ENCODE measurements at places on chromosomes 2 and 18.

GRCh38 chr2:30293303-30293921, 62.1 kb downstream of the LBH start:
- DNase-seq = no peak

- peak; percentile 65 for DNase-seq
Observed at GRCh38 chr2:70946832-70947442, 11.2 kb downstream of the ATP6V1B1 start.

DNA sequence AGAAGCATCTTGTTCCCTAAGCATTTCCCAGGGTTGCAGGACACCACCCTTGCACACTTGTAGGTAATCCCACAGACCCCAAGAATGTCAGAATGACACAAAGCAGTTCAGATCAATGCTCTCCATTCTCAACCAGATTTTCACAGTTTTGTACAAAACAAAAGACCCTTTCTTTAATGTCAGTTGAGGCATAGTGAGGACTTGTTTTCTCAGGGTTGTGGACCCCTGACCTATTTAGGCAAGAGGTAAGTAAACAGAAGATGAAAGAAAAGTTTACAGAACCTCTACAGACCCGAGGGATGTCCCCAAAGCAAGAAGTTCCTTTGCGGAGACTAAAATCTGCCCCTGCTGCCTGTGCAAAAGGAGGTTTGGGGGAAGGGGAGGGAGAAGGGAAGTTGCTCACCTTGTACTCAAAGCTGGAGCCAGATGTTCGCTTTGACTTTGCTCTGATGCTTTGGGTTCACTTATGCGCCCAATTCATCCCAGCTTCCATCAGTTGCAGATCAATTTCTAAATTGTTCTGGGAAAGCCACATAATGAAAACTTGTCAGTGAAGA, 635.4 kb downstream of the EPHA4 start:
- no peak for DNase-seq

GRCh38 chr2:145283131-145283530, 763.2 kb upstream of the ZEB2 start:
- DNase-seq = no peak

DNA sequence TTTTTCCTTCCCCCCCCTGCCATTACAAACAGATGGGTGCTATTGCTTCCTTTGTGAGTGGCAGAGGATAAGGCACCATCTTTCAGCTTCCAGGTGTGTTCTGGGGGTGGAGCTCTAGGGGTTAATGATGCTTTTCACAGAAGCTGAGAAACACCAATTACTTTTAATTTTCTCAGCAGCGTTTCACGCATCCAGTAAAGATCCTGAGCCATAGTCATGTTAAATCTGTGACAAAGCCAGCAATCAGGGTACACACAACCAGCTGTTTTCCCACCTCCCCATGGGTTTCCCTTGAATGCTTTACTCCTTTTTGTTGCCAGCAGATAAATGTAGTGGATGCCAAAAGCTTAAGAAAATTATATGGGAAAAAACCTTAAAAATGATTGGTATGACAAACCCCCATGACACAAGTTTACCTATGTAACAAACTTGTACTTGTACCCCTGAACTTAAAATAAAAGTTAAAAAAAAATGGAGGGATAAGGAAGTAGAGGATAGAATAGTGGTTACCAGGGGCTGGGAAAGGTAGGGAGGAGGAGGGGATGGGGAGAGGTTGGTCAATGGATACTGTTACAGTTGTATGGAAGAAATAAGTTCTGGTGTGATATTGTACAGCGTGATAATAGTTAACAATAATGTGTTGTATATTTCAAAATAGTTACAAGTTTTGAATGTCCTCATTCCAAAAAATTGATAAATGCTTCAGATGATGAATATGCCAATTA, 70.0 kb downstream of the ACOXL start:
- DNase-seq = no peak

DNA sequence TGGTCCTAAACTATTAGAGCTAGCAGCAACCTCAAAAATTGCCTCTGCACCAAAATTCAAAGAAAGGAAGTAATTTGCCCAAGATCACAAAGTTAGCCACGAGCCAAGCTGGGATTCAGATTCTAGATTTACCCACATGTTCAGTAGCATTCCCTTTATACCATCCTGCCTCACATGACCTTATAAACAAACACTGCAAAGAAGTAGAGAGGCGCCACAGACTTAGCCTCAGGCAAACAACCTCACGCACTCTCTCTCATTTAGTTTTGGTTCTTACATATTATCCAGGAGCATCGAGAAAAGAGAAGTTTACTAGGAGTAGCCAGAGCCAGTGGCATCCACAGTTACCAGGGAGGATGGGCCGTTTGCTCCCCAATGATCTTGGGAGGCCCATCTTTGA, 226.6 kb downstream of the OSR1 start:
- no peak for DNase-seq

DNA sequence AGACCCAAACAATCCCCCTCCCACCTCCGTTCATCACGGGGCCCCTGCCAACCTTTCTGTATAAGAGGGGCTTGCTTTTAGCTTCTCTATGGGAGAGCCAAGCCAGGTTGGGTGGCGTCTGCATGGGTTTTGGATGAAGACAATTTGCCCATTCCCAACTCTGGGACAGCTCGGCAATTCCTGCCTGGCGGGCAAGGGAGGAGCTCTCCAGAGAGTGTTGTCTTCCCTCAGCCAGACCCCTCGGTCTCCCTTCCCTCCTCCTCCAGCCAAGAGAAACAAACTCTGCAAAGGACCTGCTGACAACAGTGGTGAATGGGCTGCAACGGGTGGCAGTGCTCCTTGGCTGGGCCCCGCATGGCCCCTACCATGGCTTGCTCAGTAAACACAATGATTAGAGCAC, 267.2 kb upstream of the HDAC4 start:
- DNase-seq = no peak

GRCh38 chr18:7545734-7546133, 21.4 kb upstream of the PTPRM start:
- DNase-seq = no peak

GRCh38 chr2:14428056-14428455, 204.5 kb upstream of the LRATD1 start:
- no peak for DNase-seq

GRCh38 chr18:49690312-49690711, 123.0 kb downstream of the ACAA2 start:
- DNase-seq = no peak

DNA sequence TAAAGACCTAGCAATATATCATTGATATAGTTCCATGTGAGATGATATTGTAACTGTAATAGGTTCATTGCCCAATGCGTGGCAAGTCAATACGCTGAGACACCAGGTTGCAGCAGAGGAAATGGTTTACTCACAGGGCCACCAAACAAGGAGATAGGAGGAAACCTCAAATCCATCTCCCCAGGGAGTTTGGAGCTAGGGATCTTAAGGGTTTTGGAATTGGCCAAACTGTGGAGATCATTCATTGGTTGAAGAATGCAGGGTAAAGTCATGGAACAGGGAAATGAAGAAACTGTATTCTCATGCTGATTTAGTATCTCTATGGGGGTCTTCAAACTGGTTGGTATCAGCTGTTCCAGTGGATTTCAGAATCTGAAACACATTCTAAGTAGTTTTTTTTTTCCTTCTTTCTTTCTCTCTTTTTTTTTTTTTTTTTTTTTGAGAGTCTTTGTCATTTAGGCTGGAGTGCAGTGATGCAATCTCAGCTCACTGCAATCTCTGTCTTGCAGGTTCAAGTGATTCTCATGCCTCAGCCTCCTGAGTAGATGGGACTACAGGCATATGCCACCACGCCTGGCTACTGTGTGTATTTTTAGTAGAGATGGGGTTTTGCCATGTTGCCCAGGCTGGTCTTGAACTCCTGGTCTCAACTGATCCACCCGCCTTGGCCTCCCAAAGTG, 30.7 kb upstream of the PPM1B start:
- no peak for DNase-seq

GRCh38 chr2:84674586-84674985, 158.3 kb downstream of the DNAH6 start:
- no peak for DNase-seq

GRCh38 chr2:79831961-79832360, 319.1 kb downstream of the CTNNA2 start:
- no peak for DNase-seq

DNA sequence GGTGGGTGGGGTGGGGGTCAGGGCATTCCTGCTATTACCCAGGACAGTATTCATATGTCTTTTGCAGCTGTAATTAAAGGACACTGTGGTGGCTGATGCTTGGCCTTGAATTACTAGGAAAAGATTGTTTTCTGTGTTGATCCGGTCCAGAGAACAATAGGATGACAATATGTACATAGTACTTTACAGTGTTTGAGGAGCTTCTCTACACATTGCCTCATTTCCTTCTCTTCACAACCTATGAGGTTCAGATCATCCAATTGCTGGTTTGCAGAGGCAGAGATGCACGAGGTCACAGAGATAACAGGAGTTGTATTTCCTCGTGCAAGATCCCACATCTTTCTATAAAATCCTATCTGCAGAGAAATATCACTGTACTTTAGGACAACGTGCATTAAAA, 119.5 kb downstream of the LIPG start:
- no peak for DNase-seq

DNA sequence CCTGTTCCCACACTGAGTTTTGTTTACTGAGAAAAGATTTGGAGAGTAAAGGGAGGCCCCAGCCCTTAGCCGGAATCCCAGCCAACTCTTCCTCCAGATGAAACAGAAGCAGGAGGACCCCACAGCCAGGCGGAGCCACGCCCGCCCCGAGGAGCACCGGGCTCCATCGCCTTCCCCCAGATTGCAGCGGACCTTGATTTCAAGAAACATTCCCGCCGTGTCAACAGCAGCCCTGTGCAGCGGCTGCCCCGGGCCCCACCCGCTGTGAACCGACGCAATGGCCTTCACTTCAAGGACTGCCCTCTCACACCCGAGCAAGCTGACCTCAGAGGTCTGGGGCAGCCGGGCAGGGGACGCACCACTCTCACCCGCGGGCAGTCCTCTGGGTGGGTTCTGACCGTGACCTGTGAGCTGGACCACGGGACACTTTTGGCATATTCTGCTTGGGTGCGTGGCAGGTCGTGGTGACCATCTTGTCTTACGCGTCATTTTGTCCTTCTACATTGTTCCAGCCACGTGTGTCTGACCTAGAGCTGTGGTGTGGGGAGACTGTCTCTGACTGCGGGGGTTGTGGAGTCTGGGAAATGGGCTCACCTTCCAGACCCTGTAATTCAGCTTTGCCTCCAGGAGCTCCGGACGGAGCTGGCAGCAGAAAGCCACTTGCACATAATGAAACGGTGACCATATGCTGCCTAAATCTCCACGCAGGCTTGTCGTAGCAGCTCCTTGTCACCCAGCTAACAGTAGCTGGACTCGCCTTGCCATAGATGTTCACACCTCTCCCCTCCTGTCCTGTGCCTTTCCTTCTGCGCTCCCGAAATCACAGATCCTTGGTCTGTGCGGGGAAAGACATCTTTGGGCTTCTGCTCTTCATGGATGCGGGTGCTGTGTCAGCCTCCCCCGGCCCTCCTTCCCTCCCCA, 32.0 kb upstream of the INHBB start:
- peak; percentile 23 for DNase-seq

DNA sequence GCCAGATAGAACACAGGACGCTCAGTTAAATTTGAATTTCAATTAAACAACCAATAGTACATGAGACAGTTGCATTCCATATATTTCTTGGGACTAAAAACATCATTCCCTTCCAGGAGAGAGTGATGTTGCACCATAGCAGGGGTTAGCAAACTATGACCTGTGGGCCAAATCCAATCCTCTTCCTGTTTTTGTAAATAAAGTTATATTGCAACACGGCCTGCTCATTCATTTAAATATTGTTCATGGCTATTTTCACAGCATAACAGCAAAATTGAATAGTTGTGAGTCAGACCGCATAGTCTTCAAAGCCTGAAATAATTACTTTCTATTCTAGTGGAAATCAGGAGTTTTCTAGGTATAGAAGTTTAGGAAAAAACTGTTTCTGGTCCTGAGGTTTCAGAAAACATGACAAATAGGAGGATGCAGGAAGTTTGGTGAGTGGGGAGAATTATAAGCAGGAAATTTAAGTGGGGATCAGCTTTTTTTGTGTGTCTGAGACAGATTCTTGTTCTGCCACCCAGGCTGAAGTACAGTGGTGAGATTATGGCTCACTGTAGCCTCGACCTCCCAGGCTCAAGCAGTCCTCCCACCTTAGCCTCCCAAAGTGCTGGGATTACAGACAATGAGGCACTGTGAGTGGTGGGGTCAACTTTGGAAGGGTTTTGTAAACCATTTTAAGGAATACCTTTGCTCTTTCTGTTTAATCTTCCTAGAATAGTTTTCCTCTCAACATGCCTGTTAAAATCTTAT, 131.5 kb downstream of the SOCS6 start:
- DNase-seq = no peak

GRCh38 chr2:100270381-100271146, 51.7 kb downstream of the LONRF2 start:
- no peak for DNase-seq

GRCh38 chr2:226877491-226877890, 41.6 kb downstream of the RHBDD1 start:
- DNase-seq = no peak

GRCh38 chr2:68251855-68252399, 405 bp downstream of the PPP3R1 start:
- peak; percentile 63 for DNase-seq

DNA sequence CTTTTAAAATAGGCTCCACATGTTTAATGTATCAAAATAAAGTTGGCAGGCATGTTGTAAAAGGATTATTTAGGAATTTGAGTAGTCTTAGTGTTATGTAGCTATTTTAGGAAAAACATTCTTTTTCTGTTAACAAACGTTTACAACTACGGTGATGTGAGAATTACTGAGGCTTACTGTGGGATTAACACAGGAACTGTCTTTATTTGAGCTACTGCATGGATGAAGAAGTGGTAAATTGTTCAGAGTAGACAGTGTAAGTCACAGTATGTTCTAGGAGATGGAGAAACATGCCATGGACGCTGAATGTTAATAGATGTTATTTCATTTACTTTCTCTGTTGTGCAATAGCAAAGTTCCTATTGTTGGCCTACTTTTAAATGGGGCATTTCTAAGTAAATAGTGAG, 1.6 kb downstream of the PPM1B start:
- DNase-seq = no peak

DNA sequence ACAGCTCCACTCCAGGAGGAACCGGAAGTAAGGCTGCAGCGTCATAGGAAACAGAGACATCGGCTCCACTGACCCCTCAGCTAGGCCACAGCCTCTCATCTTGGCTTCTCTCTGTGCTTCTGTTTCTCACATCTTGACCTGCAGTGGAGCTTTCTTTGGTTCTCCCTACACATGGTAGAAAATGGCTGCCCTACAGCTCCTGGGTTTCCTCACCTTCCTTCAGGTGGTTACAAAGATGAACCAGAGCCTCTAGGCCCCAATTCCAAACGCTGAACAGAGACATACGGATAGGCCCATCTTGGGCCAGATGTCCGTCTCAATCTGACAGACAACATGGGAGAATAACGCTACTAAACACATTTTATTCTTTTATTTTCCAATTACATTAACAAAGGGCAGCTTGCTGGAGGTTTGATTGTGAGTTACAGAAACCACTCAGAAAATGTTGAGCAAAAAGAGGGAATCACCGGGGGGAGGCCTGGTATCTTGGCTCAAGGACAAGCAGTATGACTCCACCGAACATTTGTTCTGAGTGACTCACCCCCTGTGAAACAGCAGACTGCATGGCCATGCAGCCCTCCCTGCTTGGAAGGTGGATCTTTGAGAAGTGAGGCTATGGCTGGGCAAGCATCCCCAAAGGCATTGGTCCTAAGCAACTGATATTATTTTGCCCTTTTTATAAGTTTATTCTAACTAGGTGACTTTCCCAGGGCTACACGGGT, 303.5 kb downstream of the CDCA7 start:
- DNase-seq = no peak
